Transverse colon (tissue), 4 donors: ENCODE measurements at places on chromosomes 5 and 9. TPM values are rescaled to one million over a fixed set of nuclear protein-coding genes. Genes with fewer than 3 reads are reported as not detected.

WNT8A gene
- not detected for total RNA-seq

GBGT1 gene
- total RNA-seq, result 13.5 TPM

ZNF474 gene
- not detected for total RNA-seq

- no peaks in the 10 kb centered on the region for H3K27me3 ChIP-seq
- no peak overlapping the region for H3K4me3 ChIP-seq
- no peaks in the 10 kb centered on the region for H3K36me3 ChIP-seq
- H3K27ac ChIP-seq, result no peak overlapping the region
Measured at GRCh38 chr9:17219261-17219660, 84.4 kb downstream of the CNTLN start.

DNA sequence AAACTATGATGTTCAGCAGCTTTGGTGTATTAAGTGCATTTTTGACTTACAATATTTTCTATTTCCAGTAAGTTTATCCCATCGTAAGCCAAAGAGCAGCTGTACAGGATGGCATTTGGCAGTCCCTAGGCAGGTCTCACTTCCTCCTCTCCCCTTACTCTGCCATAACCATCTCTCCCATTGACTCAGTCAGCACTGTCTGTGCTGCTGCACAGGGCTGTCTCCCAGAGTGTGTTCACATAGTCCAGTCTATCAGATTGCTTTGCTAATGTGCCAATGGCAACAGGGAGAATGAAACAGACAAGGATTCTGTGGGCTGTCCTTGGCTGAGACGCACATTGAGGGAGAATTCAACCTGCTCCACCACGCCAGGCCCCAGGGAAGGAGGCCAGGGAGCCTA lies 47.0 kb upstream of the CAST start:
- no peak overlapping the region for H3K27ac ChIP-seq
- no peaks in the 10 kb centered on the region for H3K27me3 ChIP-seq
- no peak overlapping the region for H3K4me3 ChIP-seq
- H3K4me1 ChIP-seq, result peaks cover 19% of the 10 kb centered on the region

DNA sequence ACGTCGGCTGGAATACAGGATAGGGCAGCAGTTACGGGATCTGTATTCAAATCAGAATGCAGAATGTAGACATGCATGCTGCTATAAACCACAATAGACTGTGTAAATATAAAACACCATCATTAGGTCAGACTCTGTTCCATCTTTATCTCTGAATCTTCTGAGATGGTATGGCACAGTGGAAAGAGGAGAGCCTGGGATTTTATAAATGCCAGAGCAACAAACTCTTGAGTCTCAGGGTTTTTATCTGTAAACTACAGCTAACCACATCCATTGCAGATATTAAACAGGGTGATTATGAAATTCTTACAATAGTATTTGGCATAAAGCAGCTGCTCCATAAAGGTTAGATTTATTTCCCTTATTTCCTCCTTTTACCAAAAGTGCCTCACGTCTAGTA lies 108.7 kb downstream of the ZDHHC21 start:
- H3K36me3 ChIP-seq, result no peaks in the 10 kb centered on the region
- H3K4me3 ChIP-seq, result no peak overlapping the region
- H3K4me1 ChIP-seq, result no peaks in the 10 kb centered on the region
- DNase-seq, result no peak

- no peaks in the 10 kb centered on the region for H3K36me3 ChIP-seq
- peak overlapping the region; percentile 46 for H3K27ac ChIP-seq
- no peaks in the 10 kb centered on the region for H3K27me3 ChIP-seq
- no peaks in the 10 kb centered on the region for H3K4me1 ChIP-seq
- DNase-seq, result no peak
- H3K4me3 ChIP-seq, result no peak overlapping the region
Measured at GRCh38 chr9:87531370-87532295, 34.0 kb downstream of the DAPK1 start.

DNA sequence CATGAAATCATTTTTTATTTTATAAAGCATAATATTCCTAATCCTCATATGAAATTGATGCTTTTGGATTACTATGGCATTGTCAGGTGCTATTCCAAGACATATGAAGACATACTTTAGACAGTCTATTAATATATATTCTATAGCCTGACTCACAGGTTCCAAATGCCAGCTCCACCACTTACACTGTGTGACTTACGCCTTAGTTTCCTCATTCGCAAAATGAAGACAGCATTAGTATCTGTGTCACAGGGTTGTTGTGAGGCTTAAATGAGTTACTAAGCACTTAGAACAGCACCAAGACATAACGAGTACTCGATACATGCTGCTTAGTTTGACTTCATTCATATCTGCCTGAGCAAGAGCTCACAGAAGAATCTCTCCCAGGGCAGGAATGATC lies 132.2 kb upstream of the PTGER4 start:
- no peak overlapping the region for H3K4me3 ChIP-seq
- peaks cover 4% of the 10 kb centered on the region for H3K4me1 ChIP-seq
- DNase-seq, result no peak
- no peaks in the 10 kb centered on the region for H3K36me3 ChIP-seq

GRCh38 chr5:102625928-102626327 lies 127.1 kb upstream of the SLCO6A1 start:
- H3K4me3 ChIP-seq, result no peak overlapping the region
- H3K4me1 ChIP-seq, result peaks cover 13% of the 10 kb centered on the region
- no peak for DNase-seq
- no peaks in the 10 kb centered on the region for H3K27me3 ChIP-seq

- no peak overlapping the region for H3K27ac ChIP-seq
- H3K36me3 ChIP-seq, result no peaks in the 10 kb centered on the region
- no peaks in the 10 kb centered on the region for H3K4me1 ChIP-seq
Measured at GRCh38 chr9:105833271-105833975, 139.1 kb downstream of the TMEM38B start.
